Stromal cell of bone marrow (primary cell): ENCODE measurements at places on chromosomes 13 and 19.

DNA sequence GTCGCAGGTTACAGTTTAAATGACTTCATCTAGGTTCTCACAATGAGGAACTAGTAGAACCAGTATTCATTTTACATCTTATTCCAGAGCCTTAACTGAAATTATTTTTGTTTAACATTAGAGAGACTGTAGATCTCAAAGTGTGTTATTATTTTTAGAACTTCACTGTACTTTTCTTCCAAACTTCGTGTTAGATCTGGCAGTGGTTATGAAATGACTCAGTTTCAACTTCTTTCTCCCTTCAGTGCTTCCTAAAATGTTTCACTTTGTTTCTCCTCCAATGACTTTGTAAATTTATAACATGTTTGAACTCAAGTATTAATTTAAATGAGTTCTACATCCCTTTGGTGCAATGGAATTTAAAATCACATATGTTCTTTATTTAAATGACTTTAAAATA, 139.3 kb downstream of the PCDH9 start:
- peak; percentile 9 for DNase-seq

DNA sequence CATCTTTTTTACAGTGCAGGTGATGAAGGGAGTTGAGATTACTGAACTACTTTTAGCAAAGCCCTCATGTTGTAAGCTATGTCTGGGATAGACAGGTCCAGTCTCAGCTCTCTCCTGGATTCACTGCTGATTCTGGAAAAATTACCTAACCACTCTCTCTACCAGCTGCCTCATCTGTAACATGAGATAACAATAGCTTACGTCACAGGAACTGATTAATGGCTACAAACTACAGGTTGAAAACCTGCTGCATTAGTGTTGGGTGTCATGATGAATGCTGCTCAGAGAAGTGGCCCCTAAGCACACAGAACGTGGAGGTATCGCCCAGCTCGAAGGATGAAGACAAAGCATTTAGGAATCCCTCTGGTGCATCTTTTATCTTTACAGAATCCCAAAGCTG, 277.8 kb downstream of the ABCC4 start:
- no peak for DNase-seq

GRCh38 chr19:53161123-53161522, 2.3 kb upstream of the ZNF347 start:
- DNase-seq: no peak

DNA sequence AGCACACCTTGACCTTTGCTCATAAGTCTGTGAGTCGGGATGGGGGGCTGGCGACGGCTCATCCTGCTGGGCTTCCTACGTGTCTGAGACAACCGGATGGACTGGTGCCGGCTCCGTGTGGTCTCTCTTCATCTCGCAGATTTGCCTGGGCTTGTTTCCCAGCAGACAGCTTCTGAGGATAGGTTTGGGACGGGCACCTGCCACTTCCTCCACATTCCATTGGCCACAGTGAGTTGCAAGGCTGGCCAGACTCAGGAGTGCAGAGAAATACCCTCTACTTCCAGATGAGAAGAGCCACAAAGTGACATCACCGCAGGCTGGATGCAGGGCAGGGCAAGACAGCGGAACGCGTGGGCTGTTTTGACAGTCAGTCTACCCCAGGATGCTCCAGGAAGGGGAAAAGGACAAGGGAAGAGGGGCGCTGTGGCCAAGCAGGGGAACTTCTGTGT, 48.1 kb downstream of the IRS2 start:
- DNase-seq: no peak

- no peak for DNase-seq
Observed at GRCh38 chr13:101265934-101266333, 150.4 kb downstream of the NALCN start.

DNA sequence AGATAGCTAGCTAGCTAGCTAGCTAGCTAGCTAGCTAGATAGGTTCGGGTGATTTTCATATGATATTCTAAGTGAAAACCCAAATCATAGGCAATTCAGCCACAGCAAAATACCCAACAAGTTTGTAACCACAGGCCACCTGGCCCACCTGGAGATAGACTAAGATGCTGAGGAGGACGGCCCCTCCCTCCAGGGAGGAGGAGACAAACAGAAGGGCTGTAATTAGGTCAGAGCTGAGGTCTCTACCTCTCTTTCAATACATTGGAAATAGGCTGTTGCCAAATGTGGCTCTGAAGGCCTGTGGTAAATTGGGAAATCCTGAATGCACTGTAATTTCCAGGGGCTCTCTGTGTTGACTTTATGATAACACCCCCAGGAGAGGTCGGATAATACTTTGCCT, 382.2 kb downstream of the FGF9 start:
- DNase-seq: no peak
